ENCODE measurements at places on chromosomes 7 and 10. TPM values are rescaled to one million over a fixed set of nuclear protein-coding genes. Genes with fewer than 3 reads are reported as not detected.

DNA sequence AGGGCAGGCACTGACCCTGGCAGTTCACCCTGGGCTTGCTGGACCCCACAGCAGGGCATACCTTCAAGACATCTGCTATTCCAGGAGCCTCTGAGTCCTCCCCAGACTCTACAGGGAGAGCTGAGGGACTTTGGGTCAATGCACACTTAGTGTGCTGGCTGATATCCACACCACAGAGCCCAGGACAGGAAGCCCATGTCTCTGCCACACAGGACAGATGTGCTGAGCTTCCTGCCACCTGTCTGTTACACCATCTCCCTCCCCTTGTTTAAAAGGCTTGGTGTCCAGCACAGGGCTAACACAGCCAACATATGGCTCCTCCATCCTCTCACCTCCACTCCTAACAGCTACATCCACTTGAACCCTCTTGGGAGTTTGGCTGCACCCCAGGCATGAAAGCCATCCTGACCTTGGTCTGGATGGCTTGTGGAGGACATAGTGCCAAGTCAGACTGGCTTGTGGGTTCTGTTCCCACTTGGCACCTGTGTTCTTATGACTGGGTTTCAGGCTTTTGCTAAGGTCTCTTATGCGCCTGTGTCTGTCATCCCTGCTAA, 529.8 kb downstream of the GALNT17 start:
- no peak for ATAC-seq

DNA sequence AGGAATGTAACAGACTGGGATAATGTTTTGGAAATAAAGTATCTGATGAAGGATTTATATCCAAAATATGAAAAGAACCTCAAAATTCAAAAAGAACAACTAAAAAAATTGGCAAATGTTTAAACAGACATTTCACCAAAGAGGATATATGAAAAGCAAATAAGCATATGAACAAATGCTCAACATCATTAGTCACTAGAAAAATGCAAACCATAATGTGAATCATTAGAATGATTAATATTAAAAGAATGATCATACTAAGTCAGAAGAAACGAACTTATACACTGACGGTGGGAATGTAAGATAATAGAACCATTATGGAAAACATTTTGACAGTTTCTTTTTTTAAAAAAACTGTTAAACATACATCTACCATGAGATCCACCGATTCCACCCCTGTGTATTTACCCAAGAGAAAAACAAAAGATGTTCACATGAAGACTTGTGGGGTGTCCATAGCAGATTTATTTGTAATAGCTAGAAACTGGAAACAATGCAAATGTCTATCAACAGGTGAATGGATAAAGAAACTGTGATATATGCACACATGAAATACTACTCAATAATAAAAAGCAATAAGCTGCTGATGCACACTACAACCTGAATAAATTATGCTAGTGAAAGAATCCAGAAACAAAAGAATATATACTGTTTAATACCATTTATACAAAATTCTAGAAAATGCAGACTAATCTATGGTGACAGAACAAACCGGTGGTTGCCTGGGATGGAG, 35.7 kb downstream of the PRKG1 start:
- no peak for ATAC-seq

DNA sequence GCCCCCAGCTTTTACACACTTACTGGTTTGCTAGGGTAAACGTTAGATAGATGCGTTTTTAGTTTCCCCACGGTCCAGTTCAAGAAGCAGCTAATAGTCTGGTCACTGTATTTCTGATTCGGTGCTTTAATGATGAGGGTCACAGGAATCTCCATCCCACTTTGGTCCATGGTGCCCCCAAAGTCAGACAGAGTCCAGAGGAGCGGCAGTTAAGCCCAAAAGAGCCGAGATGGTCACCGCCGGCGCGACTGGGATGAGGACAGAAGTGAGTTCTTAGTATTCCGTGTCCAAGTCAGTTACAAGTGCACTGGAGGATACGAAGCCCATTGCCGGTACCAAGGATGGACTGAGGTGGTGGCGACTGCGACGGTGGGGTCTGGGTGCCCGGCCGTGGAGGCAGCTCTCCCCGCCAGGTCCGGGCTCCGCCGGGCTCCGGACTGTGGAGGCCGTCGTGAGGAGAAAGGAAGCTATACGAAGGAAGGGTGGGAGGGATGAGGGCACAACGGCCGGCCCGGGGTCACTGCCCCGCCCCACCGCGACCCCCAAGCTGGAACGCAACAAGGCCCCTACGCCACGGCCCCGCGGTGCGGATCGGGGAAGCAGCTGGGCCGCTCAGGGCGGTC, 663 bp downstream of the HERPUD2 start:
- ATAC-seq = peak; percentile 37

DNA sequence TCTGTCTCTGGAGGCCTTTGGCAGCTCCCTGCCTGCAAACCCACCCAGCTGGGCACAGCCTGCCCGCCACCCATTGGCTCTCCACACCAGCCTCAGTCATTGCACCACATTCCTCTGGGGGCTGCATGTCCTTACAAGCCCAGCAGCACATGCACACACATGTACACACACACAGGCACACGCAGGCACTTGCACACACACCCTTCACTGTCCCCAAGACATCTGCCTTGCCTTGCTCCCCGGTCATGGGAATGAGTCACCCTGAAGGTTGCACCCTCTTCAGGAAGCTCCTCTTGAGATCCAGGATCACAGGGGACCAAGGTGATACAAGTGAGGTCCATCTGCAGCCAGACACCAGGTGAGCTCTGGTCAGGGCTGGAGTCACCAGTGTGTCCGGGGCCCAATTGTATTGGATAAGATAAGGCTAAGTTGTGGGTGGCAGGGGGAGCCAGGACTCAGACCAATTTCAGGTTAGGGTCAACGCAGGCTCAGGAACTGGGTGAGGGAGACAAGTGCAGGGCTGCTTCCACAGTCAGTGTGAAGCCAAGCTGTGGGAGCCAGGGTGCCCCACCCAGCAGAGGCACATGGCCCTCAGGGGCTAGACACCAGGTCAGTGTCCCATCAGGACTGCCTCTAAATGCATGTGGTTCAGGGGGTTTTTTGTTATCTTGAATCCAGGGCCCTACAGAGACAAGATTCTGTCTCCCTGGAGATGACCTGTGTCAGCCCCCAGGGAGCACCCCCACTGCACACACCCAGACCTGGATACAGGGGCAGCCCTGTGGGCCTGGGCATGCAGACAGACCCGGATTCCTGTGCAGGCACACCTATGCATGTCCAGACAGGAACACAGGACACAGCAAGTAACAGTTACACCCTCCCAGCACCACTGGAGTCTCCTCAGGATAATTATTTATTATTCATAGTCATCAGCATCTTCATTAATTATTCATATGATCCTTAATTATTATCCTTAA, 33.8 kb downstream of the KCNH2 start:
- ATAC-seq = no peak

DNA sequence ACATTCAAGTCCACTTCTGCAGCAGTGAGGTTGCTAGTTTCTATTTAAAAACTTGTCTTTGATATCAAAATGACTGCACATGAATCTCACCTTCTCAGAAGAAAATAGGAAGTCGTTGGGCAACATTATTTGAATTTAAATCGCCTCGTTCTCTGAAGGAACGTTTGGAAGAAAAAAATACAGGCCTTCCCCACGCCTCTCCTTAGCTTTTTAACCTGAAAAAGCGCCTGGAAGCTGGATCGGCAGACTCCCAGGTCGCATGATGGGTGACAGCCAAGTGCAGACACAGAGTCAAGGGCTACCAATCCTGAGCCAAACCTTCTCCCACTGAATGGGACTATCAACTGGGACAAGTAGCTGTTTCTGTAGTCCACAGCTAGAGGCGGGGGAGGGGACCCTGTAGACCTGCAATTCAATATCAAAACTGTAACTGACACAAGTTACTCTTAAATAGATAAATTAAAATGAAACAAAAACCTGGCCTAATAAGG, 2.2 kb downstream of the FAM53B start:
- no peak for ATAC-seq

GRCh38 chr10:132816718-132817117, 30.8 kb upstream of the NKX6-2 start:
- ATAC-seq = no peak

DNA sequence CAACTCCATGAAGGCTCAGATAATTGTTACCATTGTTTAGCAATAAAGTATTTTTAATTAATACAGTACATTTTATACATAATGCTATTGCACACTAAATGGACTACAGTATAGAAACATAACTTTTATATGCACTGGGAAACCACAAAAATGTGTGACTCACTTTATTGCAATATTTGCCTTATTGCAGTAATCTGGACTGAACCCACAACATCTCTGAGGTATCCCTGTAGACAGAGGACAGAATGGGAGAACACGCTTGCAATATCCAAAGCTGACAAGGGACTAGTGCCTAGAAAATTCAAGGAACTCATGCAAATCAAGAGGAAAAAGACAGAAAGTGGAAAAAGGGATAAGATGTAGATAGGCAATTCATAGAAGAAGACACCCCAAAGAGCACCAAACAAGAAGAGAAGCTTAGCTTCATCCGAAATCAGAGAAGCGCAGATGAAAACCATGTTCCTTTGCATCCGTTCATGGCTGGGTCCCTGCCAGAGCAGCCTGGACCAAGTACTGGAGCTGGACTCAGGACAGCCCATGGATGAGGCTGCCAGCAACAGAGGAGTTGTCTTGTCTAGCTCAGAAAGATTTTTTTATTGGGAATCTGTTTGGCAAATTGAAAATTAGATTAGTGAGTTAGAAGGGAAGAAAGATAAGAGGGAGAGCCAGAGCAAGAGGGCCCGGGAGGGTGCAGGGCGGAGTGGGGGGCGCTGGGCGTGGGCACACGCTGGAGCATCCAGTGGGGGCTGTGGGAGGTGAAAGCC, 16.0 kb upstream of the GALNTL5 start:
- no peak for ATAC-seq

AGAP9 gene
- 8.2 TPM for total RNA-seq

ODAD2 gene
- 2.3 TPM for total RNA-seq

Data from motor neuron (in vitro differentiated cells).